CD4-positive, alpha-beta T cell treated with Interferon alpha-2 for 1 hour (primary cell): ENCODE measurements at places on chromosomes 3 and 15.

DNA sequence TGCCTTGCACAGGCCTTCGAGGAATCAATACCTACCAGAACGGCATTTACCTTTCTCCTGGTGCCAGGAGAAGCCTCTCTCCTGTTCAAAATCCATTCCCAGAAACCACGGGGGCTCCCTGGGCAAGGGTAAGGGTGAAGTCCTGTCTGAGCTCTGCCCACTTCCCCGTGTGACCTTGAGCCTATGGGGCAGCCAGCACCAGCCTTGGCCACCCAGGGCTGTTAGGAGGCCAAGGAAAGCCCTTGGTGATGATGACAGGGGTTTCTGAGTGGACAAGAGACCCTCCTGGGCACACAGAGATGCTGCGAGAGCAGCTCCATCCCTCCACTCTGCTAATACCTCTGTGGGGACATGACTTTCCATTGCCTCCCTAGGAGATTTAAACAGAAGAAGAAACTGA lies 5.9 kb downstream of the SCN5A start:
- DNase-seq, result no peak

- no peak for DNase-seq
Measured at GRCh38 chr3:132803889-132804288, 81.7 kb upstream of the NPHP3 start.

- DNase-seq, result no peak
Measured at GRCh38 chr15:83057696-83058376, 9.2 kb downstream of the BTBD1 start.

DNA sequence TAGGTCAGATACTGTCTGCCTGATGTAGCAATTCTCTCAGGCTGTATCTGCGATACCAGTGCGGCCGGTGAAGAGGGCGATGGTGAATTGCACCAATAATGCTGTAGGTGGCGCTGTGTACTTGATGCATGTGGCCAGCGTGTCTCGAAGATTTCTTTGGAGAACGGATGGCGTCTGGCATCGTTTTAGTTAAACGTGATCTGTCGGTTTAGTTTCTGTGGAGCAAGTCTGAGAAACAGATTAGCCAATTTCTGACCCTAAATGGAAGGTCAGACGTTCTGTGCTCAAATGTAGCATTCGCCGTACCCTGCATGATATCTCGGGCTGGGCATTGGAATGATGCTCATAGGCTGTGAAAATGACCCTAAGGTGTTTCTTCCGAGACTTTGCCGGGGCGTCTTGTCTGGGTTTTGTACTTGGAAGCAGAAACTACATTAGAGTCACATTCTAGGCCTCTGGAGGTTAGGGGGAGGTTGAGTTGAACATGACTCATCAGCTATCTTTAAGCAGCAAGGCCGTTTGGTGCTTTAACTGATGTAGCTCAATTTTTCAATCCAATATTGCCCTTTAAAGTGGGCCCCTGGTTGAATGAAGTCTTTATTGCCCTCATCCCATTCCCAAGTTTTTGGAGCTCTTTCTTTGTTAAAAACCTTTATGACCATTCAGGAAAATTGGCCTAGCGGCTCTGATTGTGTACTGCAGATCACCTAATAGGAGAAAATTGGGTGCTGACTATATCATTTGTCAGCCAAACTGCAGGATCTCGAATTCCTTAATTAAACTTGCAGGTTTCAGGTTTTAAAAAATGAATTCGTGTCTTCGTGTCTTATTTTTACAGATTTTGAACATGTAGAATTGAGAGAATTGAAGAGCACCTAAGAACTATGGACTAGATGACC lies 80.0 kb downstream of the SQOR start:
- DNase-seq, result peak; percentile 50

DNA sequence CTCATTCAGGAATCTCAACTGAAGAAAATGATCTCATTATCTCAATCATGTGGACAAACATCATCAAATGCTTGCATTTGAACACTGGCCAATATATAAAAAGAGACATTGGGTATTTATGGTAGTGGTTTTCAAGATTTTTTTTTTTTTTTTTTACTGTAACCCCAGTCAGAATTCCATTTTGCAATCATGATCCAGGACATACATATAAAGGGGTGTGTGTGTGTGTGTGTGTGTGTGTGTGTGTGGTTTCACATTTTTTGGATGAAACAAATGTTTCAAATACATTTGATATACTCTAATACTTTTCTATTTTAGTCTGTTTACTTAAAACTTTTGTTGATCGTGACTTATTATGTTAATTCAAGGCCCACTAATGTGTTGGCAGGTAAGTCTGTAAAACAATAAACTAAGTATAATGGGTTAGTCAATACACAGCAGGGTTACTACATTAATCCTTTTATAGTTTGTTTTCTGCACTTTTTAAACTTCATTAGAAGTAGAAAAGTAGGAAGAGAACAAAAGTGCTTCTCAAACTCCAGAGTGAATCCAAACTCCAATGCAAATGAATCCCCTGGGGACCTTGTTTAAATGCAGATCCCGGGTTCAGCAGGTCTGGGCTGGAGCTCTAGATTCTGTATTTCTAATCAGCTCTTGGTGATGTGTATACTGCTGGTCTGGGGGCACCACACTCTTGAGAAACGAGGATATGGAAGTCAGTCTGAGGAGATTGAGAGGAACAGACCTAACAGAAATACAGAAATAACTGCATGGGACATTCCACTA lies 17.6 kb downstream of the THRB start:
- no peak for DNase-seq

DNA sequence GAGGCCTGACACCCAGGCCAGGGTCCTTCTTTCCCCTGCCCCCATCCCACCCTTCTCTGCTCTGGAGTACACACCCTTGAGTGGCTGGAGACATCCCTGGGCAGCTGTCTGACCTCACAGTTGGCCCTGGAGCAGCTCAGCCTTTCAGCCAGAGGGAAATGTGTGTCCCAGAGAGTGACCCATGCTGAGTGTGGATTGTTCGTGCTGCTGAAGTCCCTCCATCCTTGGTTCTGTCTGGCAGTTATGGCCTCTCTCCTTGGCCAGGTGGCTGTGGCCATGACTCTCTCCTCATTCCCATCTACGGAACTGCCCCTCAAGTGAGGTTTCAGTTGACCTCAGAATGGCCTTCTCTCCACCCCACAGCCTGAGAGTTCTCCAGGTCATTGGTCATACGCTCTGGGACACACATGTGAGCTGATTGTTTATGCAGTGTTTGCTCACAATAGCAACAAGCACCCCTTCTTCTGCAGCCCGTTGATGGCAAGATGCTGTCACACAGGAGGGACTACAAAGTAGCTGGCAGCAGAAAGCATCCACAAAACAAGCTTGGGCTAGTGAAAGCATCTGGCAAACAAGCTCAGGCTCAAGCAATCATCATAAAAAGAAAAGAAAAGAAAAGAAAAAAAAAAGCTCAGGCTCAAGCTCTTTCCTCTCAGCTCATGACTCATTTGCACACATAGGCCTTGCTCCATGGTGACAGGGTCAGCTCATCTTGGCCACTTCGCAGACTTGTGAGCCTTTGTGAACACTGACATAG lies 55.3 kb upstream of the ITGA11 start:
- DNase-seq, result no peak

DNA sequence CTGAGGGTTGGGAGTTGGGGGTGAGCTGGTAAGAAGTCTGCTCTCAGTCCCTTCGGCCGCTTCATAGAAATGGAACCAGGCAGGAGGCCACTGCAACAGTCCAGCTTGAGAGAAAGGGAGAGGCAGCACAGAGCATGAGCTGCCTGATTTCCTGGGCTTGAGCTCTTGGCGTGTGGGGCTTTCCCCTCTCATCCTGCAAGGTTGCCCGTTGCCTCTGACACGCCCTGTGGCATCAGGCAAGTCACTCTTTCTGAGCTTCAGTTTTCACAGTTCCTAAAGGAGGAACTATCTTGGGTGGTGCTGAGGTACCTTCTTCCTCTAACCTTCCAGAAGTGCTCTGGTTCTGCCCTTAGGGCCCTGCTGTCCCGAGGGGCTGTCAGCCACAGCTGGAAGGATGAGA lies 4.9 kb downstream of the MESP2 start:
- peak; percentile 14 for DNase-seq

DNA sequence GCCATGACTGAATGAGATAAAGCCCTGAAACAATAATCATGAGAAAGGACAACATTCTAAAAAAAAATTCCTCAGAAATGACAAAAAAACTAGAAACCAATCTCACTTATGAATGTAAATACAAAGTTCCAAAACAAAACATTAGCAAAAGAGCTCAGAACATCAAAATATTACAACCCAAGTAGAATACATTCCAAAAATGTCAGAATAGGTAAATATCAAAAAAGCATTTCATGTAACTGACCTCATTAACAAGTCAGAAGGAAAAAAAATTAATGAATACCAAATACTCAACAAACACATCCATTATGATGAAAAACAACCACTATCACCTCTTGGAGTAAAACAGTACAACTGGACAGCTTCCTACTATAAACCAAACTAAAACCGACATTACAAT lies 93.1 kb downstream of the DLG1 start:
- no peak for DNase-seq

DNA sequence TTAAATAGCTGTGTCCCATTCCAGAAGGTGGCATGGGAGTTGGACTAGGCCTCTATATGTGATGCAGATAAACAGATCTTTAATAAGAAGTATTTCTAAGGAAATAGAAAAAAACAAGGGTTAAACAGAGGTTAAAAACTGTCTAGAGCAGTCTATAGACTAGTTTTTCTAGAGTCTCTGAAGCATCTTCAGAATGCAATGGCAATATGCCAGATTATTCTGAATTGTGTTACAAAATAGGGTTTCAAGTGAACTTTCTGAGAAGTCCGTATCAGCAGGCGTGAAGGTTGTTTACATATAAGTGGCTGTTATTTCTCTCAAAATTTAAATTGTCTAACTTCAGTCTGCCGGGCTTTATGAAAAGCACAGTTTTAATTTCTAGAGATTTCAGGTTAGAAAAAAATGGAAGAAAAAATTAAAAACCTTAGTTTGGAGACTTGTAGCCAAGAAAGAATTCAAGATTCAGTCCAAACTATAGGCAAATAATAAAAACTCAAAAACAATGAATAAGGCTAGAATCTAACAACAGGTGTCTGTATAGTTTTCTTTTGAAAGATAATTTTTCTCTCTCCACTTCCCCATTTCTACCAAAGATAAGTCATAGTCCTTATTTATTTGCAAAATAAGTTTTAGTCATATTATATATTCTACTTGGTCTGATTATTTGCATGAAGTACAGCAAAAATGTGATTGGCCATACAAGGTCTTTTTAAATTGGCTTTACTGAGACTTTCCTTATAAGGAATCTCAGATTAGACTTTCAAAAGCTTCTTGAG lies 55.2 kb downstream of the OSTN start:
- no peak for DNase-seq

- DNase-seq, result no peak
Measured at GRCh38 chr15:29688506-29689286, 133.6 kb downstream of the TJP1 start.

GRCh38 chr3:66076861-66077470 lies 38.2 kb upstream of the MAGI1 start:
- no peak for DNase-seq
